Thymus (tissue), 14 donors: ENCODE measurements at places on chromosomes 7 and 10.

GRCh38 chr7:66771795-66772194 lies 31.3 kb downstream of the RABGEF1 start:
- no peaks in the 10 kb centered on the region for H3K27me3 ChIP-seq
- H3K4me3 ChIP-seq, result no peak overlapping the region
- DNase-seq, result no peak
- H3K4me1 ChIP-seq, result peaks cover 4% of the 10 kb centered on the region
- peaks cover 16% of the 10 kb centered on the region for H3K36me3 ChIP-seq
- H3K27ac ChIP-seq, result no peak overlapping the region

GRCh38 chr10:109203646-109204353 lies 719.5 kb downstream of the XPNPEP1 start:
- H3K36me3 ChIP-seq, result no peaks in the 10 kb centered on the region
- H3K4me3 ChIP-seq, result no peak overlapping the region

GRCh38 chr7:17671956-17672355 lies 268.3 kb downstream of the SNX13 start:
- no peaks in the 10 kb centered on the region for H3K36me3 ChIP-seq
- H3K27ac ChIP-seq, result no peak overlapping the region
- no peak overlapping the region for H3K4me3 ChIP-seq

GRCh38 chr7:116575853-116576252 lies 51.0 kb downstream of the CAV1 start:
- H3K27ac ChIP-seq, result no peak overlapping the region
- H3K36me3 ChIP-seq, result no peaks in the 10 kb centered on the region
- no peaks in the 10 kb centered on the region for H3K4me1 ChIP-seq
- no peak overlapping the region for H3K4me3 ChIP-seq
- no peak for DNase-seq
- no peaks in the 10 kb centered on the region for H3K27me3 ChIP-seq

DNA sequence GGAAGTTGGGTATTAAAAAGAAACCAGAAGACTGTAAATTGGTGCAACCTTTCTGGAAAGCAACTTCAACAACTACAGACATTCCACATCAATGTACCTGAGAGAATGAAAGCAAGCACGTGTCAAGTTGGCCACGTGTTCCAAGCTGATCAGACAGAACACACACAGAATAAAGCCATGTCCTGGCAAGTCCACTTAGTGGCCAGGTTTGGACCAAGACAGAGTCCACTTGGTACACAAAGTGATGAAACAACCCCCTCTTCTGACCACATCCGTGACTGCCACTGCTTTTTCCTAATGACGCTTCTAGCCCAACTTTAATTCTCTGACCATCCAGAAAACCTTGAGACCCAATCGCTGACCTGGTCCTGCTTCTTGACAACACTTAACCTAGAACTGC lies 109.4 kb downstream of the ABLIM1 start:
- no peaks in the 10 kb centered on the region for H3K36me3 ChIP-seq
- H3K27ac ChIP-seq, result no peak overlapping the region
- DNase-seq, result peak; percentile 23
- H3K4me3 ChIP-seq, result no peak overlapping the region

DNA sequence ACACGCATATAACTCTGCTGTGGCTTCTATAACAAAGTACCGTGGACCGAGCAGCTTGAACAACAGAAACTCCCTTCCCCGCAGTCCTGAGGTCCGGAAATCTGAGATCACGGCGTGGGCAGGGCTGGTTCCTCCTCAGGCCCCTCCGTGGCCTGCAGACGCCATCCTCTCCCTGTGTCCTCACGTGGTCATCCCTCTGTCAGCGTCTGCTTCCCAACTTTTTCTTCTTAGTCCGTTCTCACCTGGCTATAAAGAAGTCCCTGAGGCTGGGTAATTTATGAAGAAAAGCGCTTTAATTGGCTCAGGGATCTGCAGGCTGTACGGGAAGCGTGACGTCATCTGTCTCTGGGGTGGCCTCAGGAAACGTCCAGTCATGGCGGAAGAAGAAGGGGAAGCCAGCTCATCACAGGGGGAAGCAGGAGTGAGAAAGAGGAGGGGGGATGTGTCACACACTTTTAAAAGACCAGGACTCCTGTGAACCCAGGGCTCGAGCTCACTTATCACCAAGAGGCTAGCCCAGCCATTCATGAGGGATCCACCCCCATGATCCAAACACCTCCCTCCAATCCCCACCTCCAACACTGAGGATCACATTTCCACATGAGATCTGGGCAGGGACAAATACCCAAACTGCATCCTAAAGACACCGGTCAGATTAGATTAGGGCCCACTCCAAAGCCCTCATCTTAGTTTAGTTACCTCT lies 91.2 kb upstream of the INSIG1 start:
- peak; percentile 39 for DNase-seq
- no peaks in the 10 kb centered on the region for H3K36me3 ChIP-seq
- peak overlapping the region; percentile 78 for H3K27ac ChIP-seq
- H3K27me3 ChIP-seq, result peaks cover 10% of the 10 kb centered on the region

DNA sequence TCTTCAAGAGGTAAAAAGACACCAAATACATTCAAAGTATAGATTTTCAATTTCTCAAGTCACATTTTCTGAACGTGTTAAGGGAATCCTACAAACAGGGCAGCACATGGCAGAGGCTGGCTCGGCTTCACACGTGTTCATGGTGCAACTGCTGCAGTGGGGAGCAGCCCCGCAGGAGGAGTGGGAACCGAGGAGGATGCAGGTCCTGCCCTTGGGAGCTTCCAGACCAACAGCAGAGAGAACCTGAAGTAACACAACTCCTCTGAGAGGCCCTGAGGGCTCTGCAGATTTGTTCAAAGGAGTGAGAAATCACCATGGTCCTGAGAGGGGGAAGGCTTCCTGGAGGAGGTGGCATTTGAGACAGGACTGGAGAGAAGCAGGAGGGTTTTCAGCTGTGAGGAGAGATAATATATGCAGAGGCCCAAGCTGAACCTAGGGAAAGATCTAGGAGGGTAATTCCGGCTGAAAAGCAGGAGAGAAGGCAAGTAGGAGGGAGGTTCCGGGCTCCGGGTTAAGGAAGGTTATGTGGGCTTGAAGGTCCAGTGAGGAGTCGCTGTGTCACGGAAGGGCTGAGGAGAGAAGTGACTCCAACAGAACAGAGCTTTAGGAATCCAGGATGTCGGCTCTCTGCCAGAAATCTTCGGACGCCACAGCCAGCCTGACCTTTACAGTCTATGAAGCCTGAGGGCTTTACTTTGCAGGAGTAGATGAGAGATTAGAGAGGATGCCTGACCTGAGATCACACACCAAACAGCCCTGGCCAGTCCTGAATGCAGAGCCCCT lies 77.5 kb downstream of the GPR26 start:
- no peak for DNase-seq
- H3K27me3 ChIP-seq, result no peaks in the 10 kb centered on the region
- H3K4me1 ChIP-seq, result no peaks in the 10 kb centered on the region
- no peak overlapping the region for H3K27ac ChIP-seq
- no peak overlapping the region for H3K4me3 ChIP-seq
- no peaks in the 10 kb centered on the region for H3K36me3 ChIP-seq

DNA sequence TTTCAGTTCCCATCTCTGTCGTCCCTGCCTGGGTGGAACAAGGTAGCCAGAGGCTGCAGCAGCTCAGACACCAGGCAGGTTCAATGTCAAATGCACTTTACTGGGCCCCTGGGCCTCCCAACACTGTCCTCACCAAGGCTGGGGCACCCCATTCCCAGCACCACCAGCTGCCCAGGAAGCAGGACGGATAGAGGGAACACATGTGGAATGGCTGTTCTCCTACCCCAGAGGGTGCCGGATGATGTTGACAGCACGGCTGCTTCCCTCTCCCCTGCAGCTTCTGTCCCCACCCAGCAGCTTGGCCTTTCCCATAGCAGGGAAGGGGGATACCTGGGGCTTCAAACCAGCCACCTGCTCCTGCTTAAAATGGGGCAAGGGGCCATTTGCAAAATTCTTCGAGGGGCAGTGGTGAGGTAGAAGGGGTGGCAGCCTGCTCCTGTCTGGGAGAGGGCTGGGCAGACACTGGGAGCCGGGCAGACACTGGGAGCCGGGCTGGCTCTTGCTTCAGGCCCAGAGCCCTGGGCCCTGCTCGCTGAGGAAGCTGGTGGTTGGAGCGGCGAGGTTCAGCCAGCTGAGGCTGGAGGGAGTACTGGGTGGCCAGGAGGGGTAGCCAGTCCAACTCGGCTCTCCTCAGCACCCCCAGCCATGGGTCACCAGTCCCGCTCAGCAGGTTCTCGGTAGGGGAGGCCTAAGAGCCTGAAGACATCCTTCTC lies 9.1 kb downstream of the POLL start:
- H3K4me3 ChIP-seq, result no peak overlapping the region
- H3K36me3 ChIP-seq, result peaks cover 2% of the 10 kb centered on the region
- peaks cover 11% of the 10 kb centered on the region for H3K4me1 ChIP-seq
- no peaks in the 10 kb centered on the region for H3K27me3 ChIP-seq
- no peak for DNase-seq
- H3K27ac ChIP-seq, result no peak overlapping the region
